ENCODE measurements at places on chromosomes 16 and 17.
A peak's percentile ranks its signal among the peaks of the same experiment; 100 is the strongest.

DNA sequence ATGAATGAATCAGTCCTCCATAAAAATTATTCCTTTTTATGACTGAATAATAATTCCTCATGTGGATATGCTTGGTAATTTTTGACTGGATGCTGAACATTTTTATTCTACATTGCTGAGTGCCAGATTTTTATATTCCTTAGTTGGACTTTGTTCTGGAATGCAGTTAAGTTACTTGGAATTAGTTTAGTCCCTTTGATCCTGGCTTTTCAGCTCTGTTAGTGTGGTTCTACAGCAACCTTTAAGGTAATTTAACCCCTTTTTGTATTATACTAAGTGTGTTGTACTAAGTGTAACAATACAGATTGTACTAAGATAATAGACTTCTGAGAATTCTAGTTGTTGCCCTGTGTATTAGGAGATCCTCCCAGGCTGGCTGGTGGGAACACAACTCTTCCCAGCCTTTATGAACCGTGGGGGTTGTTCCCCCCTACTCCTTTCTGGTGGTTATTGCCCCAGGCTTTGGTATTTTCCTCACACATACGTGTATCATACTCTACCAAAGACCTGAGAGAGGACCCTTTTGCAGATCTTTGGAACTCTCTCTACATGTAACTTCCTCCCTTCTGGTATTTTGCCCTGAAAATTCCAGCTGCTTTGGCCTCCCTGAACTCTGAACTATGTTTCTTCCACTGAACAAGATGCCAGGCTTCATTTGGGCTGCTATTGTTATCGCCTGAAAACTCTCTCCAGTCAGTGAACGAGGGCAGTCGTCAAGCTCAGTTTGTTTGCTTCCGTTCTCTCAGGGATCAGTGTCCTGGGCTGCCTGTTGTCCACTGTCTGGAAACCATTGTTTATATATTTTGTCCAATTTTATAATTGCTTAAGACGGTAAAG is 30.5 kb downstream of the TANGO6 start:
- DNase-seq = no peak

DNA sequence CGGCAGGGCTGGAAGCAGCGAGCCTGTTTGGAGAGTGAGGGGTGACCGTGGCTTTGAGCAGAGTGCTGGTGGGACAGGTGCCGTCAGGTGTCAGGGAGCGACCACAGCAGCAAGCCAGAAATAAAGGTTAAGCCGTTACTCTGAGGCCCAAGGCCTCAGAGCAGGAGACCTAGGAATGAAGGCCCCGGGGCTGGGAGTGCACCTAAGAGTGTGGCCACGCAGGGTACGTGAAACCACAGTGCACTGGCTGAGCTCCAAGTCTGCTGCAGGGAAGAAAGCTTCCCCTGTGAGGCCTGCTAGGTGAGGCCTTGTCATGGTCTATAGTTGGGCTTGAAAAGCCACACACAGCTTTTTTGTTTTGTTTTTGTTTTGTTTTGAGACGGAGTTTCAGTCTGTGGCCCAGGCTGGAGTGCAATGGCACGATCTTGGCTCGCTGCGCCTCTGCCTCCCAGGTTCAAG is 8.7 kb downstream of the CLUAP1 start:
- DNase-seq = no peak

GRCh38 chr17:4679658-4680057 is 24.3 kb downstream of the PELP1 start:
- DNase-seq = no peak

DNA sequence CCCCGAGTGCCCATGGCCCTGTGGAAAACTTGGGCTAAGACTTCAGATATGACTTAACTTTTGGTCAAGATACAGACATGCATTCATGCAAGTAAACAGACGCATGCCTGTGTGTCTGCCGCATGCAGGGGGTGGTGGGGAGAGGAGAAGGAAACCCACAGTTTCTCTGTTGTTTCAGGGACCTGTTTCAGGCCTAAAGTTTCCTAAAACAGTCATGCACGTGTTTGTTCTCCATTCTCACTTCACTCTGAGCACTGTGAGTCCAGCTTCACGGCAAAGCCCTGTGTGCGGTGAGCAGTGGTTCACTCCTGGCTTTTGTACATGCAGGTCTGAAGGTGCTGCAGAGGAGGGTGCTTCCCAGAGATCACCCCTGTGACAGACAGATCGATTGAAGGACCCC is 158.7 kb downstream of the FOXL1 start:
- no peak for DNase-seq

DNA sequence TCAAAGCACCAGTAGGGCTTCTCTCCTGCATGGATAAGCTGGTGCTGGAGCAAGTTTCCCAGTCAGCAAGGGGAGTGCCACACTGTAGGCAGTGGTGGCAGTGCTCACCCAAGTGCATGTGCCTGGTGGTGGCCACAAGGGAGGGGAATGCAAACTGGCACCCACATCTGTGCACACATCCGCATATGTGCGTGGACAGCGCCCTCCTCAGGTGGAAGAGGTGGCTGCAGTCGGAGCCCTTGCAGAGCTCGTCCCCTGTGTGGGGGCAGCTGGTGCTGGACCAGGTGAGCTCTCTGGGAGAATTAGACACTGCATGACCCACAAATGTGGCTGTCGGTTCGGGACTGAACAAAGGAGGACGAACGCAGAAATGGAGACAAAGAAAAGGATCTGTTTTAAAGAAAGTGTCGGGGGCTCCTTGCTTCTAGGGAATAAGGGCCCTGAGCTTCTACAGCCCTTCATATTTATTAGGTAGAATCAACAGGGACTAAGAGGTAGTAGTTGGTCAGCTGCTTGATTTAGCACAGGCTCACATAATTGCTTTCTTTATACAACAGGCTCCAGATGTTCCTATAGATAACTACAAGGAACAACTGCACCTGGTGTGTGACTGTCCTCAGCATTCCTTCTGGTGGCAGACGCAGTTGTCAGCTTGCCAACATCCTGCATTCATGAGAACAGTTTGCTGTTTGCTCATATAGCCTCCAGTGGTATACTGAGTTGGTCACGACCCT is 5.3 kb upstream of the ZNF689 start:
- DNase-seq = peak; percentile 5

DNA sequence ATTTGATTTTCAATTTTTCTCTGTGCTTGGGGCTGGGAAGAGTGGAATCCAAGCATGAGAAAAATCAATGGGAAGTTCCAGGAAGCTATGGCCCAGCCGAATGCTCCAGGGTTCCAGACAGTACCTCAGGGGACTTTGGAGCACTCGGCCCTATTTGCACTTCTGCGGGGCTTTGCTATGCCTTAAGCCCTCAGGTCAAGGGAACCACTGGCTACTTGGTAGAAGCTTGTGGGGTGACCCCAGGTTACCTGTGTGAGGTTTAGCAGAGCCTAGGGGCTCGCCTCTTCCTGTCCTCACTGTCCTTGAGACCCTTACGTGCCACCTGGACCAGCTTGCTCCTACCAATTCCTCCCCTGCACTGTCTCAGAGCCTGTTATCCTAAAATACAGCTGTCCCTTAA is 121.3 kb downstream of the MGAT5B start:
- DNase-seq = no peak

DNA sequence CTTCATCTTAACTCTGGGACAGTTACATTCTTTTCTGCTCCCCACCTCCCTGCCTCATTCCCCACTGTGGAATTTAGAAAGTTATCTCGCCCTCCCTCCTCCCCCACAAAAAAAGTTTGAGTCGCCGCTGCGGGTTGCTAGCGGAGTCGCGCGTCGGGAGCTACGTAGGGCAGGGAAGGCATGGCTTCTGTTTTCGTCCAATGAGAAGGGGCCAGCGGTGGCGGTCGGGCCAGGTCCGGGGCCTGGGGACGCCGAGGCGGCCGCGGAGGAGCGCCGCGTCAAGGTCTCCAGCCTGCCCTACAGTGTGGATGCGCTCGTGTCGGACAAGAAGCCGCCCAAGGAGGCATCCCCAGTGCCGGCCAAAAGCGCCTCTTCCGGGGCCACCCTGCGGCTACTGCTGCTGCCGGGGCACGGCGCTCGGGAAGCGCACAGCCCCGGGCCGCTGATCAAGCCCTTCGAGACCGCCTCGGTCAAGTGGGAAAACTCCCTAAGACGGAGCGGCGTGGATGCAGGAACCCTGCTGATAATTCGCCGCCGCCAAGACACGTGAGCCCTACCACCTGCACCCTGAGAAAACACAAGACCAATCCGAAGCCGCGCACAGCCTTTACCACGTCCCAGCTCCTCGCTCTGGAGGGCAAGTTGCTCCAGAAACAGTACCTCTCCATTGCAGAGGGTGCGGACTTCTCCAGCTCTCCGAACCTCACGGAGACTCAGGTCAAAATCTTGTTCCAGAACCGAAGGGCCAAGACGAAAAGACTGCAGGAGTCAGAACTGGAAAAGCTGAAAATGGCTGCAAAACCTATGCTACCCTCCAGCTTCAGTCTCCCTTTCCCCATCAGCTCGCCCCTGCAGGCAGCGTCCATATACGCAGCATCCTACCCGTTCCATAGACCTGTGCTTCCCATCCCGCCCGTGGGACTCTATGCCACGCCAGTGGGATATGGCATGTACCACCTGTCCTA is 8.9 kb downstream of the OR4D1 start:
- peak; percentile 2 for DNase-seq

DNA sequence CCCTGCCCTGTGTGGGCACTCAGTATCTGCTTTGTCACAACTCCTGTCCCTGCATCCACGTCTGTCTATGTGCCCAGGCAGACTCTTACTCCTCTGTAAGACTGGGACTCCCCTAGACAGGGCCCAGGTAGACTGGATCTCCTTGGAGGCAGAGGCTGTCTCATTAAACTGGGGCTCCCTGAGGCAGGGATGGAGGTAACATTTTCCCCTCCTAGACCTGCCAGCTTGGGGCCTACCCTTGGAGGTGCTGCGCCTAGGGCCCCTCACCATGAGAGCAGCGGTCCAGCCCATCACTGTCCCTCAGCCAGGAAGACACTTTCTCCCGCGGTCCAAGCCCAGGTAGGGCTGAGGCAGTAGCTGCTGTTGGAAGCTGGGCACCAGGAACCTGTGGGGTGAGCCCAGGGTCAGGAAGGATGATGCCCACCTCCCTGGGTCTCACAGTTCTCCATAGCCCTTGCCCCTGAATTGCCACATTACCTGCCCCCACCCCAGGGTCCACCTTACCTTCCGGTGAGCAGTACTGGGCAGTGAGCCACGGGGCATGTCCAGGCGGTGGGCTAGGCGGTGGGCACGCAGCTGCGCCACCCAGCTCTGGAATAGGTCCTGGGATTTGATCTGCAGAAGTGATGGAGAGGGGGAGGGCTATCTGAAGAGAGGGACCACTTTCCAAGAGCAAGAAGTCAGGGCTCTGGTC is 3.4 kb downstream of the OSBPL7 start:
- DNase-seq = no peak

GRCh38 chr16:65418435-65418834 is 296.6 kb upstream of the CDH11 start:
- no peak for DNase-seq

- DNase-seq = no peak
These were observed 13.9 kb upstream of the MLLT6 start for GRCh38 chr17:38691154-38691553.

GRCh38 chr16:31386157-31386984 is 6.8 kb upstream of the ITGAD start:
- peak; percentile 69 for DNase-seq

GRCh38 chr17:17742133-17742621 is 60.9 kb downstream of the RAI1 start:
- no peak for DNase-seq

DNA sequence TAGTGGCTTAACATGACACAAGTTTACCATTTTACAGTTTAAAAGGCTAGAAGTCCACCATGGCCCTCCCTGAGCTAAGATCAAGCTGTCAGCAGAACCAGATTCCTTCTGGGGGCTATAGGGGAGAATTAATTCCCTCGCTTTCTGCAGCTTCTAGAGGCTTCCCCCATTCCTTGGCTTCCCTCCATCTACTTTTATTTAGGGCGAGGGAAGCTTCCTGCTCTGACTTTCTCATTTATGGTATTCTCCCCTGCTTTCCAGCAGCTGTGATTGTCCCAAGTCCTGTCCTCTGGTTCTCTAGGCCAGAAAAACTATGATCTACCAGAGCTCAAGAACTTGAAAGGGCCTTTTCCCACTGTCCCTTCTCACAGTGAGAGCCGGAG is 4.3 kb downstream of the CETP start:
- DNase-seq = no peak

GRCh38 chr16:2983706-2984136 is 3.5 kb upstream of the PKMYT1 start:
- peak; percentile 20 for DNase-seq

- no peak for DNase-seq
These were observed 9.1 kb downstream of the CRHR1 start for GRCh38 chr17:45792995-45793755.

DNA sequence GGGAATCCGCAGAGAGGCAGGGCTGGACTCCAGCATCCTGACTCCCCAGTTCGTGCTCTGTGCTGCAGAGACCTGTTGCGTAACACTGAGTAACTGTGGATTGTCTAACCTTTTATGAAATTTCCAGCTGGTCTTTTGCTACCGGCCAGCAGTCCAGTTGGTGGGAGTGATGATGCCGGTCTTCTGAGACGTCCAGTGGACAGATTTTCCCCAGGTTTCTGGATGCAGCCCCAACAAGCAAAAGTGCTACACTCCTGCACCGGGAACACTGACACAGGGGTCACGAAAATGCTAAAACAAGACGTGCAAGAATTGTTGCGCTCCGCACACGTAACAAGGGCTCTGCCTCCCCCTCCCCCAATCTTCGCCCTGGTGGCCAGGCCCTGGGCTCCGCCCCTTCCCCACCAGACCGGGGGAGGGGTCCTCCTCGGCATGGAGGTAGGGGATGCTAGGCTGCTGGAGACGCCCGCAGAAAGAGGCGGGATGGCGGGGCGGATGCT is 701 bp upstream of the MRC2 start:
- no peak for DNase-seq

DNA sequence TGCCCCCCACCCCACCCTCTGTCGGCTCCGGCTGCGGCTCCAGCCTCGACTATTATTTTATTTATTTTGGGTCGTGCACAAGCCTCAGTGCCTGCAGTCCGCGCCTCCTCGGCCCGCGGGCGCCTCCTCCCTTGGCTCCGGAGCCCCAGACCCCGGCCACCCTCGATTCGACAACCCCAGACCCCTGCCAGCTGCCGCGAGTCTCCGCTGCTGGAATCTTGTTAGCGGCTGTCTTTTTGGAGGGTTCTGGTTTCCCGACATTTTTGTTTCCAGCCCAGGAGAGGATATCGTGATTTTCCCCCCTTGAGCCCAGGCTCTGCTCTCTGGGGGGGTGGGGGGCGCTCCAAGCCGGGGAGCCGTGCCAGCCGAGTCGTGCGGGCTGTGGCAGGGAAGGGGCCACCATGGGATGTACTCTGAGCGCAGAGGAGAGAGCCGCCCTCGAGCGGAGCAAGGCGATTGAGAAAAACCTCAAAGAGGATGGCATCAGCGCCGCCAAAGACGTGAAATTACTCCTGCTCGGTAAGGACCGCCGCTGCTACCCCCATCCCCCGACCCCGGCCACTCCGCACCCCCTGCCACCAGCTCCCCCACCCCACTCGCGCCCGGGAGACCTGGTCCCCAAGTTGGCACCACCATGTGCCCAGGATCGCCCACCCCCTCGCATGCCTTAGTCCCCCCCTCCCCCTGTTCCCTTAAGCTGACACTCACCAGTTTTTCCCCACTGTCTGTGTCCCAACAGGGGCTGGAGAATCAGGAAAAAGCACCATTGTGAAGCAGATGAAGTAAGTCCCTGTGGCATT is 746 bp downstream of the GNAO1 start:
- no peak for DNase-seq

Data from DMS 273 treated with DMSO at 0.1 percent for 48 hours (cell line).